ENCODE measurements at places on chromosomes 4 and X. TPM values are rescaled to one million over a fixed set of nuclear protein-coding genes. Genes with fewer than 3 reads are reported as not detected.

Gene CLNK
- not detected for total RNA-seq

Gene TLR7
- total RNA-seq, result not detected

Gene PAGE5
- not detected for total RNA-seq

Gene CLTRN
- total RNA-seq, result 0.96 TPM

Gene SPATA18
- total RNA-seq, result 4.5 TPM

Gene RHOXF2B
- not detected for total RNA-seq

Gene SCML2
- total RNA-seq, result 9.8 TPM

Gene PTTG2
- not detected for total RNA-seq

Gene ADGRG4
- total RNA-seq, result not detected

Gene GAGE1
- not detected for total RNA-seq

Gene MAGEC2
- not detected for total RNA-seq

Gene STATH
- total RNA-seq, result not detected

Gene GTPBP6
- 50.8 TPM for total RNA-seq

Gene CSAG3
- not detected for total RNA-seq

Gene NMU
- 0.75 TPM for total RNA-seq

Gene SRPX
- total RNA-seq, result 9.7 TPM

Gene JADE3
- total RNA-seq, result 14.6 TPM

Gene RNF150
- 0.26 TPM for total RNA-seq

Gene REELD1
- not detected for total RNA-seq
